ENCODE measurements at places on chromosomes 7 and 10.

- no peak for DNase-seq
Measured at GRCh38 chr7:134188311-134188710, 61.2 kb downstream of the LRGUK start.

GRCh38 chr7:20354610-20355528 is 24.2 kb downstream of the ITGB8 start:
- DNase-seq, result no peak

GRCh38 chr10:113036619-113037018 is 86.6 kb downstream of the TCF7L2 start:
- DNase-seq, result no peak

- peak; percentile 77 for DNase-seq
Measured at GRCh38 chr7:2680792-2681490, 7.1 kb upstream of the AMZ1 start.

- DNase-seq, result no peak
Measured at GRCh38 chr7:2794836-2795636, 49.1 kb downstream of the GNA12 start.

GRCh38 chr7:711093-711921 is 15.2 kb upstream of the DNAAF5 start:
- no peak for DNase-seq
